ENCODE measurements at places on chromosomes 1 and 21.
A peak's percentile ranks its signal among the peaks of the same experiment; 100 is the strongest.

DNA sequence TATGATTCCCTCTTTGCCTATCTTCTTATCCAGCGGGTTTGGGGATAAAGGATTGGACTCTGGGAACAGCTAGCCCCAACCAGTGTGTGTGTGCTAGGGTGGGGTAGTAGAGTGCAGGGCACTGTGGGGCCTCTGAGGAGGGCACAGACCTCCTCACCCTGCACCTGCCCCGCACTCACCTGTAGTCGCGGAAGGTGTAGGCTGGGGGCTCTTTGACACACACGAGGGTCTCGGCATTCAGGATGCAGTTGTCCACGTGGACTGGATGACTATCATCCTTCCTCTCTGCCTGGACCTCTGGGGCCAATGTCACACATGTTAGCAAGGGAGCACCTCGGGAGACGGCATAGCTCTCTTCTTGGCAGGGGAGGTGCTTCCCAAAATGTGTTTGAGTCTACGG, 8.0 kb upstream of the CLDN19 start:
- DNase-seq: no peak

- DNase-seq: no peak
Observed at GRCh38 chr1:170732252-170732588, 68.3 kb downstream of the PRRX1 start.

DNA sequence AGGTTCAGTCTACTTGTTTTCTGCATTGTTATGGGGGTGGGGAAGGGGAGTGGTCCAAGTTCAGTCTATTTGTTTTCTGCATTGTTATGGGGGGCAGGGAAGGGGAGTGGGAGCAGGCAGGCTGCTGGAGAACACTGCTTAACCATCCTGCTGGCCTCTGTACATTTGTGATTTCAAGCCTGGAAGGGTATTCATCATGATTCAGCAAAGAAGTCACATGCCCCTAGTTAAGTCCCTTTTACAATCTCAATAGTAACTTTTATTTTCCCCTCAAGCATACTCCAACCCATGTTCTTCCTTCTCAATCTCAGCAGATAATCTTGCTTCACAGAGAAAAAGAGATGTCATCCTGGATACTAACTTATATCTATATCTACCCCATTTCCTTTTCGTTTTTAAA, 7.9 kb downstream of the LYST start:
- DNase-seq: no peak

GRCh38 chr1:195866781-195867222, 741.4 kb downstream of the KCNT2 start:
- DNase-seq: no peak

GRCh38 chr1:89945852-89946476, 48.9 kb upstream of the ZNF326 start:
- no peak for DNase-seq

GRCh38 chr1:15260418-15261154, 13.6 kb downstream of the FHAD1 start:
- no peak for DNase-seq

DNA sequence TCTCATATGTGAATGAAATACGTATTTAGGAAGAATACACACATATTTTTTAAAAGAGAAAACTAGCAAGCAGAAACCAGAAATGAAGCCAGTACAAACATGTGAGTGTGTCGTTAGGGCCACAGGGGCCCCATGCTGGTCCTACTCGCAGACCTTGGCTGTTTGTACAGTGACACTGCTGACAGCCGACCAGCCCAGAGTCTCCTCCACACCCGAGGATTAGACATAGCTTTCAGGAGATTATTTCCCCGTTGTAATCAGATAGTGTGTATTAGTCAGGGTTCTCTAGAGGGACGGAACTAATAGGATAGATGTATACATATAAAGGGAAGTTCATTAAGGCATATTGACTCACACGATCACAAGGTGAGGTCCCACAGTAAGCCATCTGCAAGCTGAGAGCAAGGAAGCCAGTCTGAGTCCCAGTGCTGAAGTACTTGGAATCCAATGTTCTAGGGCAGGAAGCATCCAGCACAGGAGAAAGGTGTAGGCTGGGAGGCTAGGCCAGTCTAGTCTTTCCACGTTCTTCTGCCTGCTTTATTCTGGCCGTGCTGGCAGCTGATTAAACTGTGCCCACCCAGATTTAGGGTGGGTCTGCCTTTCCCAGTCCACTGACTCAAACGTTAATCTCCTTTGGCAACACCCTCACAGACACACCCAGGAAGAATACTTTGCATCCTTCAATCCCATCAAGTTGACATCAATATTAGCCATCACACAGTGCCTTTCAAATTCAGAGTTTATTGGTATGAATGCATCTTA, 51.2 kb downstream of the DIP2A start:
- DNase-seq: no peak

DNA sequence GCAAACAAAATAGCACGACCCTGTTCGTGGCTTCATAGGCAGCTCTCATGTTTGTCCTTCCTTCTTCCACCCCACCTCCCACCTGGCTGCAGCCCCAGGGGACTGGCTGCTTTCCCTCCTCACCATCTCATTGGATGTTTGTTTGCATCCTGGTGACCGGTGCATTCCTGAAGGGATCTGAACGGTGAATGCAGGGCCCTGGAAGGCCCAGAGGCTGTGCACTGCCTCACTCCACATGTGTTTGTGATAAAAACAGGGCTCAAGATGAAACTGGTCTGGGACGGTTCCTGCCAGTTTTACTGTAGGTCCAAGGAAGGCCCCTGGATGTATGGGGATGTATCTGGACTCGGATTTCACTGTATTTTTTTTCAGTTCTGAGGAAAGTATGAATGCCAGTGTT, 42.8 kb downstream of the CNN3 start:
- DNase-seq: no peak

GRCh38 chr1:182149411-182149965, 88.0 kb upstream of the ZNF648 start:
- DNase-seq: no peak

GRCh38 chr1:22259551-22260282, 116.8 kb upstream of the WNT4 start:
- no peak for DNase-seq

DNA sequence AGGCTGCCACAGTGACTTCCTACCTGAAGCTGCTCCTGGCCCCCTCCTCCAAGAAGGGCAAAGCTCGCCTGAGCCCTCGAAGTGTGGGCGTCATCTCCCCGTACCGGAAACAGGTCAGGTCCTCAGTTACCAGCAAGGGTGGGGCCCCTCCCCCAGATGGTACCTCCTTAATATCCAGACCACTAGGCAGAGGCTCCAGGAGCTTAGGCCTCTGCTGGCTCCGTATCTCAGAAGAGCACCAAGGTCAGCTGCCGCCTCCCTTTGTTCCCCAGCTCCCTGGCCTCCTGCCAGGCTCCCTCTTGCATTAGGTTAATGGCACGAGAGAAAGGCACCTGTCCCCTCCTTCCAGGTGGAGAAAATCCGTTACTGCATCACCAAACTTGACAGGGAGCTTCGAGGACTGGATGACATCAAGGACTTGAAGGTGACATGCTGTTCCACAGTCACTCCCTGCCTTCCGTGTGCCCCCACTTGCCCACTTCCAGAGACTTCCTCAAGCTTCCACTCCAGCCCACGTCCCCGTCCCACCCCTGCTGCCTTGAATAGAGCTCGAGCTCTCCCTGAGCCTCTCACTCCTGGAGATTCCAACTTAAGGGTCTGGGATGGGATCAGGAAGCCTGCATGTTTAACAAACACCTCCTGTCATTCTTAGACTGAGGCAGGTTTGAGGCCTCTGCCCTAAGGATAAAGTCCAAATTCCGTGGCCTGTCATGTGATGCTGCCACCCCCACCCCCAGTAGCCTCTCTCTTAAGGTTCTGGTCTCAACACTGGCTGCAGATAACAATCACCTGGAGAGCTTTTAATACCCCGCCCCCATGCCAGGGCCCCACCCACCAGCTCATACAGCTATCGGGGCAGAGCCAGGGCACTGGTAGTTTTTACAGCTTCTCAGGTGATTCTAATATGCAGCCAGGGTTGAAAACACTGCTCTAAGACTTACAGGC, 8.3 kb downstream of the RHOC start:
- DNase-seq: no peak

GRCh38 chr1:95832370-95832769, 598.4 kb downstream of the RWDD3 start:
- no peak for DNase-seq

- no peak for DNase-seq
Observed at GRCh38 chr1:234769986-234770795, 160.2 kb upstream of the IRF2BP2 start.

DNA sequence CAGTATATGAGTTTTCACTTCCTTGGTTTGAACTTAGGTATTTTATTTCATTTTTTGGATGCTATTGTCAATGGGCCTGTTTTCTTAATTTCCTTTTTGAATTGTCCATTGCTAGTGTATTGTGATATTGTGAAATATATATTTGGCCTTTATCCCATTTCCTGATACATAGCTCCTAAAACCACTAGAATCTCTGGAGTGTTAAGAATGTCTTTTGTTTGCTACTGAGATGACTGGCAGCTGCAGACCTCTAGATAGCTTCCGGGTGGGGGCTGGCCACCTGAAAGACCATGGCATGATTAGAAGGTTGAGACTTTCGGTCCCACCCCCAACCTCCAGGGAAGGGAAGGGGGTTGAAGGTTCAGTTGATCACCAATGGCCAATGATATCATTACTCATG, 245.4 kb downstream of the KCNJ6 start:
- DNase-seq: no peak

GRCh38 chr1:94992863-94993563, 66.1 kb upstream of the CNN3 start:
- no peak for DNase-seq

GRCh38 chr1:183025782-183026774, 2.9 kb downstream of the LAMC1 start:
- DNase-seq: no peak

DNA sequence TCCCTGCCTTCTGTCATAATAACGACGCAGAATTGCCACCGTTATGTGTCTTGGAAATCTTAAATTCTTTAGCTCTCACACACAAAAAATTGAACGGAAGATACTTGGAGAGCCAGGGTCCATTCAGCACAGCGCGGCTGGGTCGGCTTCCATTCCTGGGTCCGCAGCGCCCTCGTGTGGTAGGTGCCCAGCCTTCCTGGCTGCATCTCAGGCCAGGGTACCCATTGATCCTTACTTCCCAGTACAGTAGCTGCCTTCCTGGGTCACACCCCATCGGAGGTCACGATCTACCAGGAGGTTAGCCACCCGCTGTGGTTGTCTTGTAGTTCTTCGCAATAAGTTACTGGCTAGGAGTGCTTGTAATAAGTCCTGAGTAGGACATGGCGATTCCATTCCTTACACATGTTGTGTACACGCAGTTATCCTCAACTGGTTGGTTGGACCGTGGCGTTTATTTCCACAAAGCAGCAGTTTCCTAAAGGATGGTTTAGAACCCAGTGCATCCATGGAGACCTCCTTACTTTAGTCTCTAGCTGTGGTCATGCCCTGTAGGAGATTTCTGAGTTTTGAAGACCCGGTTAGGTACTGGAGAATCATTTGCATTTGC, 9.9 kb upstream of the MTARC1 start:
- peak; percentile 41 for DNase-seq

DNA sequence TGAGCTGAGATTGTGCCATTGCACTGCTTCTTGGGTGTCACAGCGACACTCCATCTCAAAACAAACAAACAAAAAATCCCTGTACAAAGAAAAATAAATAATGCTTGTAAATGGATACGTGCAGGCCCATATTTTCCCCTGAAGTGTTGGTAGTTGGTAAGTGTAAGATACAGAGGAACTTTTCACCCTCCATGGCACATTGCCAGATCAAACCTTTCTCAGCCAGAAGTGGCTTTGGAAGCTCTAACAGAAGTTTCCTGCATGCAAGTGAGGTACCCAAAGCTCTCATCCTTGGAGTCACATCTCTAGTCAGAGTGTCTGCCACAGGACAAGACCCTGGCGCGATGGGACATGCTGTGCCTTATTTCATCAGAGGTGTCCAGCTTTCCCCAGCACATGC, 7.3 kb downstream of the NDUFV3 start:
- no peak for DNase-seq

DNA sequence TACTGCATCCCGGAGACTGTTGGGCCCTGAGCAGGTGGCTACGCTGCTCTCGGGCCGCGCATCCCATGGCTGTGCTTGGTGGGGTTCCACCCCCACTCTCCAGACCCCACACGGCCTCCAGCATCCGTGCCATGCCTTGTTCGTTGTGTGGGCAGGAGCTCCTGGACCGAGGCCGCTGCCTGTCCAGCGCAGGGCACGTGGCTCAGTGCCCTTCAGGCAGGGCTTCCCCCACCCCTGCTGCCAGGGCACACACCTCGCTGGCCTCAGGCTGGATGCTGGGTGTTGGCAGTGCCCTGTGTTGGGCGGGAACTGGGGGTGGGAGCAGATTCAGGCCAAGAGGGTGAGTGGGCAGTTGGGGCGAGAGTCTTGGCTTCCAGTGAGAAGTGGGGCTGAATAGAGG, 9.9 kb downstream of the PRKCZ start:
- no peak for DNase-seq

- DNase-seq: no peak
Observed at GRCh38 chr1:111198836-111199235, 1.6 kb downstream of the DENND2D start.

DNA sequence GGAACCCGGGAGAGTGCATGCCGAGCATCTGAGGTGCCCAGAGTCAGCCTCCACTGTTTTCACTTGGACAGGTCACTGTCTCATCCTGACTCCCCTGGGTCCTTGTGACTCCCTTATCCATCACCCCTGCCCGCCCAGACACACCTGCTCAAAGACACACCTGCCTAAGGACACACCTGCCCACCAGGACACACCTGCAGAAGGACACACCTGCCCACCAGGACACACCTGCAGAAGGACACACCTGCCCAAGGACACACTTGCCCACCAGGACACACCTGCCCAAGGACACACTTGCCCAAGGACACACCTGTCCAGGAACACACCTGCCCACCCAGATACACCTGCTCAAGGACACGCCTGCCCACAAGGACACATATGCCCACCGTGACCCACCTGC, 70.8 kb upstream of the ARHGEF16 start:
- no peak for DNase-seq

DNA sequence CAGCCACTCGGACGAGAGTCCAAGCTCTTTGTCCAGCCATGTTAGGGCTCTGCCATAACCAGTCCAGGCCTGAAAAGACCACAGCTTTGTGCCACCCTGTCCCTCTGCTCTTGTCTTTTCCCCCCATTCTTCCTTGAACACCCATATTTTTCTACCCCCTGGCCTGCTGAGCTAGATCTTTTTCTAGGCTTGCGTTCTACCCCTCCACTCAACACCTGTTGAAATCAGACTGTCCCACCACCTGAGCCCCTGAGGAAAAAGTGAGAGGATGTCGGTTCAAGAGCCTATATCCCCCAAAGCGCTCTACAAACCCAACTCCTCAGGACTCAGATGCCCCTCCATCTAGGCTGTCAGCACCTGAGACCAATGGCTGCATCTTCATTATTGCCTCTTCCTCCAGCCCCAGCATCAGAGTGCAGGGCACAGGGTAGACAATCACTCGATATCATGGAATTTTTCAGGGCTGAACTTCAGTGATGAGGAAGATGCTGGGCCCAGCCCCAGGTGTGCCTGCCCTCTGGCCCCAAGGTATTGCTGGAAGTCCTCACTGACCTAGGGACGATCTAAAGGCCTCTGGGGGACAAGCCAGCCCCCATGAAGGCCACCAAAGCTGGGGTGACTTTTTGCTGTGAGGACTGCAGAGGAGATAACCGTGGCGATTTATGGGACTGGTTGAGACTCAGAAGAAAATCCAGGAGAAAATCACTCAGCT, 75.3 kb downstream of the CD247 start:
- no peak for DNase-seq
